ENCODE measurements at places on chromosomes 7 and 10.

DNA sequence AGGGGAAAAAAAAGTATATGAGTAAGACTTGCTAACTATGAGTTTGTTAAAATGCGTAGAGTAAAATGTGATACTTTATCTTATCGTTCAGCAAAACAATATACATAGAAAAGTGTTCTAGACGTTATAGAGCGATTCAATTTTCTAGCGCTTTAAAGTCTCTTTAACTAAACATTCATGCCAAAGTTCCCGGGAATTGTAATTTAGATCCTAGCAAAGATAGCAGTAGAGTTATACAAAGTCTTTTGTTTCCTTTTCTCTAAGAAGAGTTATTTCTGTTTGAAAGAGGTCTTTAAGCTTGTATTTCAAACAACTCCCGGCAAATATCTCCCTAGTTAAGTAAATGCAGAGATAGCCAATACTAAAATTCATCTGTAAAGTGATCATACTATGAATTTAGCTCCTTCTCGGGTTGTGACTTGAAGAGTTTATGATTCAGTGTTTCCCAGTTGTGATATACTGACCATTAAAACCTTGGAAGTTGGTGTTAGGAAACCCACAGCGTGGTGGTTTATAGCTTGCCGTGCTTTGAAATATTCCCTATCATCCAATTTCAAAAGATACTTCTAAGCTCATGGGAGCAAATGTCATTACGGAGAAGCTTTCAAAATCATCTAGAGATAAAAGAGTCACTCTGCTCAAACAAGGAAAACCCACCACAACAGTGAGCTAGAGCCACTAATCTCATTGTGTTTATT lies 171.7 kb downstream of the CSTF2T start:
- no peak for DNase-seq

GRCh38 chr7:80699045-80699638 lies 60.7 kb downstream of the CD36 start:
- peak; percentile 51 for DNase-seq

GRCh38 chr10:83075815-83076355 lies 1063.4 kb upstream of the GHITM start:
- no peak for DNase-seq

DNA sequence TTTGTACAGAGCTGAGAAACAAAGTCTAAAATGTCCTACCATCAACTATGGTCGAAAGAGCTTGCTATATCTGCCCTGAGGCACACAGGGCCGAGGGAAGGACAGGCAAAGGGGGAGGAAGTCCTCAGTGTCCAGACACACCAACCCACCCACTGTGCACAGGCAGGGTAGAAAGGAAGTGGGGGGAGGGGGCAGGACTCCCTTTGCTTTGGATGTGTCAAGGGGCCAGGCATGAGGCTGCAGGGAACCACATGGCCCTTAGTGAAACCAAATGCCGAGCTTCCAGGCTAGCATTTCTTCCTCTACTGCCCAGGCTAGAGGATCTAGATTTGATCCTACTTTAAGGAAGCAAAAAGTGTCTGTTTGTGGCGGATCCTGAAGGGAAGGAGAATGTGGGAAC lies 28.6 kb downstream of the KCNH2 start:
- DNase-seq: no peak

DNA sequence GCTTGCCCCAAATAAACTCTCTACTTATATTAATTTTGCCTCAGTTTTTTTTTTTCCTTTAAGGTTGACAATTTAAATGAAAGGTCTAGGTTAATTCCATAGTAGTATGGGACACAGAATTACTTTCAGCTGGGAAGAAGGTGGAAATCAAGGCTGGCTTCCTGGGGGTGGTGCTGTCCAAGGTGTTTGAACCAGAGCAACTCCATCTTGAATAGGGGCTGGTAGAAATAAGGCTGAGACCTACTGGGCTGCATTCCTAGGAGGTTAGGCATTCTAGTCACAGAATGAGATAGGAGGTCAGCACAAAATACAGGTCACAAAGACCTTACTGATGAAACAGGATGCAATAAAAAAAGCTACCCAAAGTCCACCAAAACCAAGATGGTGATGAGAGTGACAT lies 1190.8 kb upstream of the AUTS2 start:
- DNase-seq: no peak

DNA sequence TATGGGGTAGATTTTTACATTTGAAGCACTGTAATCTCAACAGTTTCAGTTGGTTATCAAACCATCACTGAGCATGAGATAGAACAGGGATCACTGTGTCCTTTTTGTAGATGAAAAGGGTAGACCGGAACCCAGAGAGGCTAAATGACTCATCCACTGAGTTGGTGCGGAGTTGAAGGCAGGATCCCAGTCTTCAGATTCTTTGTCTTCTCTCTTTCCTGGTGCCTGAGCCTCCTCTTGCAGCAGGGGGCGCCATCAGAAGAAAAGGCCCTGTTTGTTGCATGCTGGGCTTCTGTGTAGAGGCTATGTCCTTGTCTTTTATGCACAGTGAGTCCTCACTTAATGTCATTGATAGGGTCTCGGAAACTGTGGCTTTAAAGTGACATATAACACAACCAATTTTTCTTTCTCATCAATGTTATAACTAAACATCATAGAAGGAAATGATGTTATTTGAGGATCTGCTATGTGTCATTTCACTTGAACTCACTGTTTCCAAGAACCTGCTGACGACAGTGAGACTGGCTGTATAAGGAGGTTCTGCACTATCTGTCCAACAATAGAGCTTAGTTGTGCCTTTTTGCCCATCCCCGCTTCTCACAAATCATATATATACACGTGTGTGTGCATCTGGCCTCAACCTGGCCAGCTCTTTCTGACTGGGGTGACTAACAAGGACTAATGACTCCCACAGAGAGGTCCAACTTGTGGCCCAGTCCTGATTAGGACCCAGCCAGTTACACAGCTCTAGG lies 14.3 kb downstream of the ZNF282 start:
- peak; percentile 31 for DNase-seq

- DNase-seq: no peak
Observed at GRCh38 chr7:91082038-91082437, 182.2 kb upstream of the FZD1 start.

GRCh38 chr10:112279433-112279832 lies 3.8 kb upstream of the TECTB start:
- DNase-seq: no peak

GRCh38 chr10:130224228-130224627 lies 88.0 kb downstream of the GLRX3 start:
- DNase-seq: no peak

GRCh38 chr7:95469187-95469586 lies 16.6 kb upstream of the ASB4 start:
- no peak for DNase-seq

GRCh38 chr10:70459774-70460490 lies 18.5 kb upstream of the NODAL start:
- DNase-seq: no peak

DNA sequence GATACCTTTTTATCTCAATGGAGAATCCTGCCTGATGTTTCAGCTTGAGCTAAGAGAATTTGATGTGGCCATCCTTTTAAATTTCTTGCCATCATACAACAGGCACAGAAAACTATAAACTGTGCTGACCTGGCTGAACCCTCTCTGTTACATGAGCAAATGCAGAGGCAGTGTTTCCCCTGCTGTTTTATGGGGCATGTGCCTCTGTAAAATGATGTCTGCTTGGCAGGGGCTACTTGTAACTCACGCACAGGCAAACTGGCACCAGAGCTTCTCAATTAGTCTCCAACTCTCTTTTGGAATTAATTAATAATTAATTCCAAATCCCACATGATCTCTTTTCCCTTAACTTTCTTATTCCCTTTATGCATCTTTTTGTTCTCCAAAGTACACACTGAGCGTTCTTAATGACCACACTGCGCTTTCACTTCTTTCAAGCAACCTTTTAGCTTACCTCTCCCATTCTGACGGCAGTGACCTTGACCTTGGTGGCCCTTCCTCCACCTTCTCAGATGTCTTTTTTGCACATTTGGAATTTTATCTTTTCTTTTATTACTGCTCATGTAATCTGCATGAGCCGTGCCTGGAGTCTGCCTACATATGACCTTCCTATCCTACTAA lies 334.0 kb downstream of the PLXNA4 start:
- DNase-seq: no peak

- DNase-seq: no peak
Observed at GRCh38 chr10:49610458-49611165, 502 bp downstream of the SLC18A3 start.

- no peak for DNase-seq
Observed at GRCh38 chr7:45390731-45391130, 183.4 kb upstream of the ADCY1 start.

DNA sequence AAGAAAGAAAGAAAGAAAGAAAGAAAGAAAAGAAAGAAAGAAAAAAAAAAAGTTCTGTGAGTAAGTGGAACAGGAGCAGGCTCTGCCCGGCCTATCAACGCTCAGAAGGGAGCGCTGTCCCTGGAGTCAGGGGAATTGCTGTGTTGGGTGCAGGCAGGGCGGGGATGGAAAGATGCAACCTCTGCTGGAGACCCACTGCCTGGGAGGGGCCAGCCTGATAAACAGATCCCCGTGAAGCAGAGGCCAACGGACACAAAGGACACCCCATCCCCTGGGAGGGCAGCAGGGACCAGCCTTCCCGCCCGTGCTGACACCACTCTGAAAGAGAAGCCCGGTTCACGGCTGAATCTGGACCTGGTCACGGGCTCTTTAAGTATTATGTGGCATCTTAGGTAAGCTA lies 54.5 kb downstream of the TCERG1L start:
- DNase-seq: no peak

GRCh38 chr7:140229101-140229525 lies 52.3 kb upstream of the KDM7A start:
- no peak for DNase-seq

GRCh38 chr10:131736321-131736980 lies 164.4 kb upstream of the PPP2R2D start:
- no peak for DNase-seq

DNA sequence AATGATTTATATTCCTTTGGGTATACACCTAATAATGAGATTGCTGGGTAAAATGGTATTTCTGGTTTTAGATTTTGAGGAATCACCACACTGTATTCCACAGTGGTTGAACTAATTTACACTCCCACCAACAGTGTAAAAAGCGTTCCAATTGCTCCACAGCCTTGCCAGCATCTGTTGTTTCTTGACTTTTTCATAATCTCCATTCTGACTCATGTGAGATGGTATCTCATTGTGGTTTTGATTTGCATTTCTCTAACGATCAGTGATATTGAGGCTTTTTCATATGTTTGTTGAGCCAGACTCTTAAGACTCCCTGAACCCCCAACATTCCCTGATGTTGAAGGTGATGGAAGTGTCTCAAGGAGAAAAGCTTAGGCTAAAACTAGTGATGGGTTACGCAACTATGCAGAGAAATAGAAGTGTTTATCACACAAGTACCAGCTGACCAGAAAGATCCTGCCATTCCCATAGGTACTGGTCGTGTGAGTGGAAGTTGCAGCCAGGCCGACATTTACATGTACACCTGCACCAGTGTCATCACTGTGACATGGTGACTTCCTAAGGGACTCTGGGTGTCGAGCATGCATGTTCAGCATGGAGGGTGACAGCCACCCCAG lies 711.2 kb upstream of the NRP1 start:
- no peak for DNase-seq

- no peak for DNase-seq
Observed at GRCh38 chr10:122078965-122079795, 90.2 kb downstream of the TACC2 start.

- no peak for DNase-seq
Observed at GRCh38 chr7:24778543-24779282, 21.4 kb upstream of the GSDME start.

GRCh38 chr10:76523246-76523645 lies 1091.8 kb downstream of the LRMDA start:
- no peak for DNase-seq

DNA sequence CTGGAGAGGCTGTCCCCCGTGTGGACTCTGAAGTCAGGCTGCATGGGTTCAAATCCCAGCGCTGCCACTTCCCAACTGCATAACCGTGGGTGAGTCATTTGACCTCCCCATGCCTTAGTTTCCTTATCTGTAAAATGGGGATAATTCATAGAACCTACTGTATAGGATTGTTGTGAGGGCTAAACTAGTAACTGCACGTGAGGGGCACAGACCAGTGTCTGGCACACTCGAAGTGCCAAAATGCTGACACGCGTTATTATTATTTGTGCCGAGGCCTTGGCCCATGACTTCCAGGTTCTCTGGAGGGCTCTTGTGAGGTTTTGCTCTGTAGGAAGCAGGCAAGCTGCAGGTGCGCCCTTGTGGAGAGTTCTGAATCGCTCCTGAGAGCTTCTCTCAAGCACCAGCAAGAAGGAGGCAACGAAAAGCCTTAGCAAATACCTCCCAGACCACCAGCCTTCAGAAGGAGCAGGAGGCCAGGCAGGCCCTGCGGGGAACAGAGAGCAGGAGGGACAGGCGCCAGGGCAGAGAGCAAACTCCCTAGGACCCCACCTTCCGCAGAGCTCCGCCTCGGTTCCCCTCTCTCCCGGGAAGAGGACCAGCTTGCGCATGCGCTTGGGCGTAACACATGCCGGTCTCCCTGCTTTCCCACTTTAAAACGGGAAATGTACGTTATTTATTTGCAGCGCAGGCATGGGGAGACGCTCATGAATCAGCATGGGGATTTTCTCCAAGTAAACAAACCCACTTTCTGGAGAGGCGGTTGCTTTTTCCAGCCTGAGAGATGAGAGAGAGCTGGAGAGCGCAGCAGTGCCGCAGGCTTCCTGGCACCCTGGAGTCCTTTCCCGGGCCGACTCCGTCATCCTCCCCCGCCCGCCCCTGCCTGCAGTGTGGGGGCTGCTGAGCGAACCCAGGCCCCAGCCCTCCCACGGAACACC lies 39.6 kb downstream of the SORCS3 start:
- DNase-seq: peak; percentile 59

- DNase-seq: peak; percentile 33
Observed at GRCh38 chr7:130732980-130733930, 752 bp downstream of the KLF14 start.

- no peak for DNase-seq
Observed at GRCh38 chr10:80351220-80351619, 5.3 kb downstream of the DYDC1 start.

DNA sequence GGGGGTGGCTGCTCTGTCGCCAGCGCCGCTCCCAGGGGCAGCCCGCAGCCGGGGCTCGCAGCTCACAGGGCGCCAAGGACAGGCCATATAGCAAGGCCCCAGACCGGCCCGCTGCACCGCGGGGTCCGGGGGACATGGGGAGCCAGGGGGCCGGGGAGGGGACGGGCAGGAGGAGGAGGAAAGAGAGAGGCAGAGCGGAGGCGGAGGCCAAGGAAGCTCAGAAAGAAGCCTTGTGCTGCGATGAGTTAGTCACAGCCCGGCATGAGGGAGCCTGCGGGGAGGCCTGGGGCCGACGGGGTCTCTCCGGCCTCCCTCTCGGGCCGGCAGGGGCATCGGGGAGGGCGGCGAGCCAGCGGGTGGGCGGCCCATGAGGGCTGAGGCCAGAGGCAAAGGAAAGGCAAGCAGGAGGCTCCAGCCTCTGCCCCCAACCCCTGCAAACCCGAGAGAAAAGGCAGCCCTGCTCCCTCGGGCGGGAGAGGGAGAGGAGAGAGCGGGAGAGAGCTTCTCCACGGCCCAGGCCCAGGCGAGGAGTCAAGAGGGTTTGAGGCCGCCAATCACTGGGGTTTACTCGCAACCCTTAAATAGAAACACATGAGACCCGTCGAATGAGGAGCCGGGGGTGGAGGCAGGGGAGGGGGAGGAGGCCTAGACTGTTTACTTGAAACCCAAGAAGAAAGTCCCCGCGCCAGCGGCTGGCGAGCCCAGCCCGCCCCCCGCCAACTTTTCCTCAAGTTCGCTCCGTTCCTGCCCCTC lies 167.9 kb downstream of the NEURL1 start:
- no peak for DNase-seq
